ENCODE measurements at places on chromosomes 3 and 15.

- peaks cover 19% of the 10 kb centered on the region for H3K27me3 ChIP-seq
- no peaks in the 10 kb centered on the region for H3K36me3 ChIP-seq
- H3K27ac ChIP-seq: no peak overlapping the region
- peaks cover 10% of the 10 kb centered on the region for H3K4me1 ChIP-seq
- no peak for DNase-seq
Measured at GRCh38 chr15:68594533-68595259, 15.9 kb downstream of the CORO2B start.

DNA sequence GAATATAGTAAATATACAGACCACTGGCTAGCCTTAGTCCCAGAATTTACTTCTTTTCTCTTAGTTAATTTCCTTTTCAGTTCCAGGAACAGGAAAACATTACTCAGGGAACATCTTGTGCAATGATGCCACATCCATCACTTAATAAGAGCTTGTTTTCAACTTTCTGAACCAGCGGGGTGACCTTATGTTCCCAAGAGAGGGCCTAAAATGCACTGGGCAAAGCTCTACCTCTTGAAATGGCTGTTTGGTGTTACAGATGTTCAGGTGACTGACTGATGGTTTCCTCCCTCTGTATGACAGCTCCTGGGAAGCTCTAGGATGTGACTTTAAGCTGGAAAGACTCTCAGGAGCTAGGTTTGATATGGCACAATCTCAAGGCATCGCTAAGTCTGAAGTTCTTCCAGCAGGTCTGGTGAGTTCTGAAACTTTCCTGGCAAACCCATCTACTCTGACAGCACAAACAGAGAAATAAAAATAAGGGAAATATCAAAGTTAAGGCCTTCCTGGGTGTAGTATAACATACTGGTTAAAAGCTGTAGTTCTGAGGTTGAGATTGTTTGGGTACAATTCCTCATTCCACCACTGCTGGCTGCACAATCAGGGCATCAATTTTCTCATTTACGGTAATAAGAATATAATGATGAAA, 98.6 kb downstream of the ZIC1 start:
- H3K4me3 ChIP-seq: no peak overlapping the region
- no peaks in the 10 kb centered on the region for H3K36me3 ChIP-seq
- no peaks in the 10 kb centered on the region for H3K27me3 ChIP-seq
- no peaks in the 10 kb centered on the region for H3K4me1 ChIP-seq
- H3K27ac ChIP-seq: no peak overlapping the region

DNA sequence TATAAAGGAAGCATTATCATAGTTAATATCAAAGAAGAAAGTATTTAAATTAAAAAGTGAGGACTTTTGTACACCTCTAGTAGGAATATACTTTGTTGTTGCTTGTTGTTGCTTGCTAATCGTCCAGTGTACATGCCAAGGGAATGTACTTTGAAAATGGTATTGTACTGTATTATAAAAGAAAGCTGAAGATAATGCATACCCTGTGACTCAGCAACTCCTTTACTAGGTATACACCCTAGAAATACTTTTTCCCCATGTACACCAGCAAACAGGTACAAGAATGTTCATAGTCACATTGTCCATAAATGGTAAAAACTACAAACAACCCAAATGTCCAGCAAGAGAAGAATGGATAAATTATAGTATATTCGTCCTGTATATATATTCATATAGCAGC, 12.0 kb downstream of the TTBK2 start:
- H3K27ac ChIP-seq: no peak overlapping the region
- peaks cover 24% of the 10 kb centered on the region for H3K4me1 ChIP-seq
- peaks cover 2% of the 10 kb centered on the region for H3K36me3 ChIP-seq
- H3K4me3 ChIP-seq: no peak overlapping the region

GRCh38 chr3:14509796-14510100, 30.4 kb downstream of the GRIP2 start:
- peaks cover 3% of the 10 kb centered on the region for H3K4me1 ChIP-seq
- H3K27ac ChIP-seq: no peak overlapping the region
- H3K27me3 ChIP-seq: peaks cover 10% of the 10 kb centered on the region
- no peaks in the 10 kb centered on the region for H3K36me3 ChIP-seq

Data from memory B cell (primary cell).